ENCODE measurements at places on chromosomes 5 and 9. TPM values are rescaled to one million over a fixed set of nuclear protein-coding genes. Genes with fewer than 3 reads are reported as not detected.
A peak's percentile ranks its signal among the peaks of the same experiment; 100 is the strongest.

DNA sequence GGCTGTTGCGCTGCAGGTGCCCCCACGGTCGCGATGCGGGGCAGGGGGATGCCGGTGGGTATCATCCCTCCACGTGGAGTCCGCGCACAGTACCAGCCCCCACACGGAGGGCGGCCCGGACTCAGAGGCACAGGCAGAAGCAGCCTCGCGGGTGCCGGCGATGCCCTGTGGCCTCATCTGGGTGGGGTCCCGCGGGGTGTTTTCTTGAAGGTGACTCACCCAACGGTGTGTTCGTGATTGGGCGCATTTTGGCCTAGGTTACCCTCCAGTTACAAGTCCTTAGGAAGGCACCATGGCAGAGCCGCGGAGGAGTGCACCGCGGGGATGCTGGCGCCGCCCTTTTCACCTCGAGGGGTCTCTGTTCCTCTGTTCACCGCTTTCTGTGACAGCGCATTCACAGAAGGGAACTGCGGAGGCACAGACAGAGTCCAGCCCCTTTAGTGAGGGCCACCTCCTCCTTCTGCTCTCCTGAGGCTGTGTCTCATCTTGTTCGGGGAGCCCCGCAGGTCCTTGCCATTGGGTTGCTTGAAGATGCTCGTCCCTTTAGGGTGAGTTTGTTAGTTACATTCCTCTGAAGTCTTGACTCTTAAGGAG lies 21.6 kb upstream of the EXOC3 start:
- no peak for DNase-seq

CDH6 gene
- 66.2 TPM for total RNA-seq

- DNase-seq, result no peak
These were observed 22.3 kb upstream of the EGFL7 start for GRCh38 chr9:136640171-136641111.

GRCh38 chr5:125550274-125550673 lies 803.8 kb upstream of the ZNF608 start:
- DNase-seq, result no peak

DNA sequence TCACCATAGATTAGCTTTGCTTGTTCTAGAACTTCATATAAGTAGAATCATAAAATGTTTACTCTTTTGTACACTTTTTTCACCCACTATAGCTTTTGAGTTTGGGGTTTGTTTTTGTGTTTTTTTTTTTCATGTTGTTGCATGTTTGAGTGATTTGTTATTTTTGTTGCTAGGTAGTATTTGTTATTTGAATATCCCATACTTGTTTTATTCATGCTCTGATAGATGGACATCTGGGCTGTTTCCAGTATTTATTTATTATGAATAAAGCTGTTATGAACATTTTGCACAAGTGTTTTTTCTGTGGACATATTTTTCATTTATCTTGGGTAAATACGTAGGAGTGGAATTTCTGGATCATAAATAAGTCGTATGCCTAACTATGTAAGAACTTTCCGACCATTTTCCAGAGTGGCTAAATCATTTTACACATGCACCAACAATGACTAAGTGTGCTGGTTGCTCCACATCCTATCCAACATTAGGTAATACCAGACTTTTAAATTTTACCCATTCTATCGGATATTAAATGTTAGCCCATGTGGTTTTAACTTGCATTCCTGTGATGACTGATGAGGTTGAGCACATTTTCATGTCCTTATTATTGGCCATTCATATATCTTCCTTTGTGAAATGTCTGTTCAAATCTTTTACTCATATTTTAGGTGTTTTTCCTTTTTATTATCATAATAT lies 69.1 kb upstream of the NR4A3 start:
- peak; percentile 45 for DNase-seq

DNA sequence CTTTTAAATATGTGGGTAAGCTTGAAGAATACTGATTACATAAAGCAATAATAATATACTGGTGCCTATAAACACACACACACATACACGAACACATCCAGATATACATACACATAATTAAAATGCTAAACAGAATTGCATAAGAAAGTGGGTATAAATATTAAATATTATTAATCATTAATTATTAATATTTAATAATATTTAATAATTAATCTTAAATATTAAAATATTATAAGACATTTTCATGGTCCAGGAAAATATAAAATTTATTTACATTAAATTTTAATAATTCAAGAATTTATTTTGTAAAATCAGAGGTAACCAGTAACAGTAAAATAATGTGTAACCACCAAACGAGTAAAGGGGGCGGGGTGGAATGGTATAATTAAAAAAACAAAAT lies 178.3 kb downstream of the TMEM232 start:
- DNase-seq, result no peak

RNF44 gene
- total RNA-seq, result 36.6 TPM

SLC46A2 gene
- not detected for total RNA-seq
